ENCODE measurements at places on chromosomes 7 and 10.

DNA sequence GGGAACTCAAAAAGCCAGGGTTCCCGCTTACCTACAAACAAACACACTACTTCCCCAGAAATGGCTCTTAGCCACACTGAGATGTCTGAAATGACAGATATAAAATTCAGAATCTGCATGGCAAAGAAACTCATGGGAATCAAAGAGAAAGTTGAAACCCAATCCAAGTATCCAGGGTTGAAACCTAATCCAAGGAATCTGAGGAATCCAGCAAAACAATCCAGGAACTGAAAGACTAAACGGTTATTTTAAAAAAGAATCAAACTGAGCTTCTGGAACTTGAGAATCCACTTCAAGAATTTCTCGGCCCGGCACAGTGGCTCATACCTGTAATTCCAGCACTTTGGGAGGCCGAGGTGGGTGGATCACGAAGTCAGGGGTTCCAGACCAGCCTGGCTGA lies 568.8 kb downstream of the POM121L12 start:
- no peak for DNase-seq

- no peak for DNase-seq
Measured at GRCh38 chr10:47358457-47358856, 10.3 kb downstream of the RBP3 start.

- DNase-seq = no peak
Measured at GRCh38 chr10:6273351-6273750, 70.6 kb downstream of the PFKFB3 start.

DNA sequence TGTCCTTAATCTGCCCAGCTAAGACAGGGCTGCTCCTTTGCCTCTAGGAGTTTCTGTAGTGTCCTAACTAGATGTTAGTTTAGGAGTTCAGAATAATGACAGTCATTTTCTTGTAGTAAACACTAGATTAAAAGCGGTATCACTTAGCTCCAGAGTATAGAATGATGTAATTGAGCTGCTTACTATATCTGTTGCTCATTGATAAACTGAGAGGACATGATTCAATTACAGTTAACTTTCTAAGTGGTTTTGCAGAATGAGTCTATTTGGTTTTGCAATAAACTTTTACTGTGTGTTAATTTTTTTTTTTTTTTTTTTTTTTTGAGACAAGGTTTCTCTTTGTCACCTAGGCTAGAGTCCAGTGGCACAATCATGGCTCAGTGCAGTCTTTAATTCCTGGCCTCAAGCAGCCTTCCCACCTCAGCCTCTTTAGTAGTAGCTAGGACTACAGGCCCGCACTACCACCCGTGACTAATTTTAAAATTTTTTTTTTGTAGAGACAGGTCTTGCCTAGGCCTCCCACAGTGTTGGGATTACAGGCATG lies 1.8 kb downstream of the STMP1 start:
- no peak for DNase-seq

- no peak for DNase-seq
Measured at GRCh38 chr7:80392229-80393169, 119.4 kb downstream of the GNAT3 start.

- no peak for DNase-seq
Measured at GRCh38 chr7:38881015-38881414, 28.0 kb downstream of the VPS41 start.

DNA sequence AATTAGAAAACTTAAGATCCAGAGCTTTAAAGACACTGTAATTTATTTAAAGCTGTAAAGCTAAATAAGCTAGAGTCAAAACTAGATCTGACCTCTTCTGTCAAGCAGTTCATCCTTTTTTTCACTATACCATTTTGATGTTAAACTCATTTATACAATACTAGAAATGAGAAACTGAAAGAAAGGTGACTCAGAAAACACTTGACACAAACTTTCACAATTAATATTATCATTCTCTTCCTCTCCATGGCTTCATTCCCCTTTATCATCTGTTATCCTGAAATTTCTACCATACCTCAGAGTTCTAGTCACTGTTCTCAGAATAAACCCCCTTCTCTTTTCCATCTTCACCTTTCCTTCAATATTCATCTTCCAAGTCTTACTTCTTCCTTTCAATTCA lies 1.3 kb downstream of the FIGNL1 start:
- no peak for DNase-seq

GRCh38 chr10:5930272-5930671 lies 40.2 kb downstream of the FBH1 start:
- no peak for DNase-seq

GRCh38 chr7:31633894-31634494 lies 53.0 kb upstream of the PPP1R17 start:
- no peak for DNase-seq

Measured in stimulated activated CD4-positive, alpha-beta T cell treated with anti-CD3 and anti-CD28 coated beads, TNF-alpha, amount 100 ng/mL, for 1 hour (primary cell).